Cardiac muscle cell (in vitro differentiated cells and primary cell): ENCODE measurements at places on chromosomes 2 and 18. TPM values are rescaled to one million over a fixed set of nuclear protein-coding genes. Genes with fewer than 3 reads are reported as not detected.

Gene GAL3ST2
- 0.18 and 1.2 TPM in 2 replicates for total RNA-seq

Gene RAX
- total RNA-seq = 0.06 TPM in 1 of 2 replicates, not detected in the other

Gene DSG4
- total RNA-seq = not detected in 2 replicates

GRCh38 chr2:240255165-240255491, 114.7 kb upstream of the OTOS start:
- no peak for DNase-seq

GRCh38 chr2:12847694-12848575, 131.2 kb downstream of the TRIB2 start:
- no peak for DNase-seq

GRCh38 chr2:149115781-149116180, 77.3 kb downstream of the LYPD6B start:
- DNase-seq = no peak

DNA sequence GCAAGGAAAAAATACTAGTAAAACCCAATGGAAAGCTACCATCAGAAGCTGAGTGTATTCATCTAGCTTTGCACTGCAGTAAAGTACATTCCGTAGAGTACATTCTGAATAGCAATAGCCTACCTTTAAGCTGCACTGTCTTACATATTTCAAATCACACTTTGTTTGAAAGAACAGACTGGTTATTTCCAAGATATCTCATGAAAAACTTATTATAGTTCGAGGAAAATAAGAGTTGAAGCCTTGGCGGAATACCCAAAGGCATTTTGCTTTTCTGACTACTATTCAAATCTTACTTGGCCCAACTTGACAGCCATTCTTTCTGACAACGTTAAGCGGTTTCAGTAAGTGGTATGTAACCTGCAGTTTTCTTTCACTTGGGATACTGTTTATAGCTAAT, 177.6 kb downstream of the NRXN1 start:
- DNase-seq = no peak

GRCh38 chr18:58886864-58887612, 22.4 kb downstream of the ZNF532 start:
- DNase-seq = no peak

DNA sequence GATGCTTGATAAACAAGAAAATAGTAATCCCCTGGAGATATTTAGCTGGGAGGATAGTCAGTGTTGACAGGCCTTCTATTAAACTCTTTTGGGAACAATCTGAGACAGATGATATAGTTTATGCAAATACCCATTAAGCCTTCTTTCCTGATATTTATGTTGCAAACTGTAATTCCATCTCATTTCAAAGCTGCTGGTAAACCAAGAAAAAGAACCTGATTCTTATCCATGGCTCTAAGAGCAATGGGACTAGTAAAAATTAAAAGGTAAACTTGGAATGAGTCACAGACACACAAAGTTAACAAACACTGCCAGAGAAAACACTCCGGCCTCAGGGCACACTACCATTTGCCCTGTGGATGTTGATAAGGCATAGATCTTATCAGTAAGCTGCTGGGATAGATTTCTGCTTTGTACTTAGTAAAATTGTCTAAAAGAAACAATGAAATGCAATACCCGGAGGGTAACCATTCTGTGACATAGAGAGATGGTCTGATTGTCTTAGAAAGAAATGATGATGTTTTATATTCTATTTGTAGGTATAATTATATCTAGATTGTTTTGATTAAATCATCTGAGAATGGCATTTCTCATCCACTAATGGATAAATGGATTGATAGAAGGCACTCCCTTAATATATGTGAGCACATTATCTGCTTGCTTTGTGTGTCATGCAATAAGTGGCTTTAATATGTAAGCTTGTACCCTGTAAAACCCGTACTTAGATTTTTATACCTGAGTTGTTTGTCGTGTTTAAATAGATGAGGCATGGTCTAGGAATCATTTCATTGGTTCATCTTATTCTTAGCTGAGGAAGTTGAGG, 13.2 kb downstream of the GALR1 start:
- DNase-seq = no peak

DNA sequence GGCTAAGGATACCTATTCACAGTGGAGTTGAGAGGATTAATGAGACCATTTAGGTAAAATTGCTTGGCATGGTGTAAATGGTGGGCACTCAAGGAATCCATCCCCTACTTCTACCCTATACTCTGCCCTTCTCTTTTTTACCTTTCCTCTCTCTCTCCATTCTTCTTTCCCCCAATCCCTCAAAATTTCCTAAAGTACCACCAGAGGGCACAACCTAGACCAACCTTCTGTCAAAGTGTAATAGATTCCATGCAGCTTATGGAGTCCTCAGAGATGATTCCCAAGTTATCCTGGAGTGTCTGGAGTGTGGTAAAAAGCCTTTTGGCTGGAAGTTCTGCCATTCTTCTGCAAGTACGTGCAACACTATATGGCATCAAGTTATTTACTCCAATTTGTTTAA, 33.0 kb upstream of the CCDC195 start:
- no peak for DNase-seq

DNA sequence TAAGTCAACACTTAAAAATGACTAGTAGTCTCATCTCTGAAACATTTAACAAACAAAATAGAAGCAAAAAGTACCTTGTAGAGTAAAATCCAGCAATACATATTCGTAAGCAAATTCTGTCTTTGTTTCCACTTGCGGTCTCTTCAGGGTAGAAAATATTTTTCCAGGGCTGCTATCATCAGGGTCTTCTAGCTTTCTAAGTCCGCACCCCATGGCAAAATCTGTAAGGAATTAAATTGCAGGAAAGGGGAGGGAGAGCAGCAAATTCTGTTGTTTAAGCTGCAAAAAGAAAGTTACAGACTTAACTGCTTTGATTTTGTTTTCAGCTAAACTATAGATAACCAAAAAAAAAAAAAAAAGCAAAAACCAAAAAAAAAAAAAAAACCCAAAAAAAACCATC, at the start of gene RFTN2:
TSS of gene RFTN2 (minus strand) at position 342 of the 400 bp plus-strand sequence. CDS start at position 213, 129 bp downstream.
- no peak for DNase-seq

DNA sequence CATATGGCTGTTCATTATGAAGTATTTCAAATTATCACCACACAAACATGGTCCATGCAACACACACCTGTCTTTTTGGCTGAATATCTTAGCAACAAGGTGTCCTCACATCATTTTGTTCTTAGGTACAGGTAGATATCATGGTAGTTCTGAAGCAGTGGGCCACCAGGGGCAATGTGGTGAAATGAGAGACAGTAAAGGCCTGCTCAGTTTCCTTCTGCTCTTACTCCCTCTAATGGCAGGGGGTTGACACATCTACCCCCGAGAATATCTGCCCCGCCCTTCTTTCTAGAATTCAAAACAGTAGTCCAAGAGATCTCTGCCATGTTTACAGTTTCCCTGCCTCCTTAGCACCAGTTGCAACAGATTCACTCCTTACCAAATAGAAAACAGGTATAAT, 147.0 kb upstream of the KLHL14 start:
- peak; percentile 84 for DNase-seq

GRCh38 chr18:71989616-71990015, 554.5 kb downstream of the CBLN2 start:
- DNase-seq = peak; percentile 2

DNA sequence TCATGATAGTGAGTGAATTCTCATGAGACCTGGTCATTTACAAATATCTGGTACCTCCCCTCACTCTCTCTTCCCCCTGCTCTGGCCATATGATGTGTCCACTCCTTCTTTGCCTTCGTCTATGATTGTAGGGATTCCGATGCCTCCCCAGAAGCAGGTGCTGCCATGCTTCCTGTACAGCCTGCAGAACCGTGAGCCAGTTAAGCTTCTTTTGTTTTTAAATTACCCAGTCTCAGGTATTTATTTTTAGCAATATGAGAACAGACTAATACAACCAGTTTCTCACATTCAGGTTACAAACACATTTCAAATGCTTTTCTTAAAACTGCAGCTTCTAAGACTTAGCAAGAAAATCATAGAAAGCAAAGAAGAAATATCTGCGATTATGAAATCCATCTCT, 321.2 kb upstream of the CDH7 start:
- no peak for DNase-seq

- no peak for DNase-seq
These were observed 161.0 kb upstream of the GLI2 start for GRCh38 chr2:120574620-120575019.

- DNase-seq = peak; percentile 90
These were observed 455 bp upstream of the DLX1 start for GRCh38 chr2:172084645-172085459.

- no peak for DNase-seq
These were observed 528.4 kb upstream of the SPHKAP start for GRCh38 chr2:228709788-228710371.

DNA sequence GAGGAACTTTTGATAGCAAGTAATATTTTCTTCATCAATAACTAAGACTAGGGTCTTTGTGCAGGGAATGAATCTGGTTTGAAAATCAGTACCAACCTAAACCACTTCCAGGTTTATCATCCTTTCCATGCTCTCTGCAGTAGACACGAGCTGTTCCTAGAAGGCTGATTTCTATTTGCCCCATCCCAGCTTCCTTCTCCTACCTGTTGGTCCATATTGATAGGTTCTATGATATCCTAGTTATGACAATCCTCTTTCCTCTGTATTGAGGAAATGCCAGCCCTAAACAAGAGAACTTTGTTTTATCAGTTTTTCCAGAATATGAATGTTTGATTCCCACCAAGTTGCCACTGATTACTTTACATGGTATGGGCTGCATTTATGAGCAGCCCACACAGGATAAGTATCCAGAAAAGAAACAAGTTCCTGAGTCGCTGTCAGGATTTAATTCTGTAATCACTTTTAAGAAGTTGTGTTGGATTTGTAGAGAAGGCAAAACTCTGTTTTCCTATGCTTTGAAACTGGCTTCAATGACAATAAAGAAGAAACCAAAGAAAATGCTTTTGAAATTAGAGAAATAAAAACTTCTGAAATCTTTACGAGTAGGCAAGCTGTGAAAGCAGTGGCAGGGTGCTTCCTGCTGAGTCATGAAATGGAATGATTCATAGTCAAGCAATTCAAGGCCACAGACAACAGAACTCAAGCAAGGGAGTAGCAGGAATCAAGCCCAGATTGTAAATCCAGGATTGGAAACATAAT, 37.3 kb upstream of the TANK start:
- peak; percentile 92 for DNase-seq

GRCh38 chr18:7945882-7946281, 378.8 kb downstream of the PTPRM start:
- DNase-seq = no peak
